Heart left ventricle (tissue), 16 donors: ENCODE measurements at places on chromosomes 5 and 9. TPM values are rescaled to one million over a fixed set of nuclear protein-coding genes. Genes with fewer than 3 reads are reported as not detected.
A peak's percentile ranks its signal among the peaks of the same experiment; 100 is the strongest.

GRCh38 chr5:54186912-54187445 is 123.4 kb downstream of the ARL15 start:
- H3K4me1 ChIP-seq: peaks cover 3% of the 10 kb centered on the region
- H3K36me3 ChIP-seq: no peaks in the 10 kb centered on the region
- no peaks in the 10 kb centered on the region for H3K27me3 ChIP-seq
- DNase-seq: peak; percentile 51
- H3K4me3 ChIP-seq: no peak overlapping the region
- no peak overlapping the region for H3K27ac ChIP-seq

- no peaks in the 10 kb centered on the region for H3K4me1 ChIP-seq
- no peak for DNase-seq
- H3K4me3 ChIP-seq: no peak overlapping the region
- no peak overlapping the region for H3K27ac ChIP-seq
Observed at GRCh38 chr5:127938746-127939145, 144.8 kb upstream of the SLC12A2 start.

- no peak for DNase-seq
- H3K4me1 ChIP-seq: peaks cover 41% of the 10 kb centered on the region
- no peaks in the 10 kb centered on the region for H3K36me3 ChIP-seq
- H3K27ac ChIP-seq: no peak overlapping the region
- no peak overlapping the region for H3K4me3 ChIP-seq
Observed at GRCh38 chr5:72951671-72952468, 4.0 kb upstream of the FCHO2 start.

DNA sequence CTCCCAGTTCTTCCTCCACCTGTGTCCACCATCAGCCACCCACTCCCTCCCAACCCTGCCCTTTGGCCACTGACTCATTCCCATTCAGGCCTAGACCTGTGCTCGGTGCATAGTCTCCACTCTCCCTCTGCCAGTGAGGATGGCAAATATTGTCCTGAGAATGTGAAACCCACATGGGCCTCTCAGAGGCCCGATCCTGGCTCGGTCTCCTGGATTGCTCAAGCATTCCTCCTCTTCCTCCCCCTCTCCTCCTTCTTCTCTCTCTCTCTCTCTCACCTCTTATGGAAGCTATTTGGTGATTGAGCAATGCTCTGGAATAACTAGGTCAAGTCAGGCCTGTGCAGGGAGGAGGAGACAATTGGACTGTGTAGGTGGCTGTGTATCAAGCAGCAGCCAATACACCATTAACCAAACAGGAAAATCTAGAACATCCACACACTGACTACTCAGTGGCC is 99.9 kb downstream of the KLF4 start:
- no peaks in the 10 kb centered on the region for H3K36me3 ChIP-seq
- DNase-seq: peak; percentile 66
- peak overlapping the region; percentile 27 for H3K27ac ChIP-seq
- H3K27me3 ChIP-seq: no peaks in the 10 kb centered on the region
- H3K4me3 ChIP-seq: no peak overlapping the region

GRCh38 chr5:35781181-35781790 is 75.4 kb upstream of the IL7R start:
- H3K27ac ChIP-seq: peak overlapping the region; percentile 22
- no peaks in the 10 kb centered on the region for H3K27me3 ChIP-seq
- no peak overlapping the region for H3K4me3 ChIP-seq
- no peak for DNase-seq
- H3K36me3 ChIP-seq: no peaks in the 10 kb centered on the region

- H3K4me1 ChIP-seq: no peaks in the 10 kb centered on the region
- no peaks in the 10 kb centered on the region for H3K36me3 ChIP-seq
- no peak overlapping the region for H3K4me3 ChIP-seq
Observed at GRCh38 chr5:170217831-170218230, 15.0 kb upstream of the C5orf58 start.

DNA sequence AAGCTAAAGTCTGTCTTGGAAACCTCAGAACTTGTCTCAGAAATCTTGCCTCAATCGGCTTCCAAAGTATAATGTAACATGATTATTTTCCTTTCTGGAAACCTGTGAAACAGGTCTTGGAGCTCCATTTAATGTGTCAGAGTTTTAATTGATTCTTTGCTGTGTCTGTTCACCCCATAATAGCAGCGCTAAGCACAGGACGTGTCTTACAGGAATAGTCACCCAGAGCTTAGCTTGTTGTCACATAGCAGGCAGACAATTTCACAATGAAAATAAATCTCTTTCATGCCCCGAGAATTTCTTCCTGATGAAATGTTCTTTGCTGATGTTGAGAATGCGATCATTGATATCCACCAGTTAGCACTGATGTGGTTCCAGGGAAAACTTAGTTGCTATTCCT is 40.2 kb upstream of the PTPN3 start:
- no peaks in the 10 kb centered on the region for H3K27me3 ChIP-seq
- H3K4me3 ChIP-seq: no peak overlapping the region
- no peaks in the 10 kb centered on the region for H3K4me1 ChIP-seq
- no peaks in the 10 kb centered on the region for H3K36me3 ChIP-seq
- no peak overlapping the region for H3K27ac ChIP-seq

DNA sequence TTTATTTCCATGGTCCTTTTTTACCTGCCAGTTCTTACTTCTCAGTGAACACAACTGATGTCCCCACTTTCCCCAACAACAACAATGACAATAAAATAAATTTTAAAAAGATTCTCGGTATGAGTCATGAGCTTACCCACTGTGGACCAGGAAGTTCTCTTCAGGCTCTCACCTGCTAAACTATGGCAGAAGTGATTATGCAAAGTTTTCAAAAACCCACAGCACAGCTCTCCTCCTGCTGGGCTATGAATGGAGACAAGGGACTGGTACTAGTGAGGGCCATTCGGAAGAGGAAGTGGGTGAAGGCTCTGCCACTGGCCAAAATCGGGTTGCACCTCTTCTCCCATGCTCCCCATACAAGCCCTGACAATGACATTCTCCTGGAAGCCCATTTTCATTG is 429.4 kb downstream of the PIK3R1 start:
- H3K36me3 ChIP-seq: no peaks in the 10 kb centered on the region
- peaks cover 7% of the 10 kb centered on the region for H3K4me1 ChIP-seq
- H3K27ac ChIP-seq: no peak overlapping the region
- no peak overlapping the region for H3K4me3 ChIP-seq
- H3K27me3 ChIP-seq: no peaks in the 10 kb centered on the region

DNA sequence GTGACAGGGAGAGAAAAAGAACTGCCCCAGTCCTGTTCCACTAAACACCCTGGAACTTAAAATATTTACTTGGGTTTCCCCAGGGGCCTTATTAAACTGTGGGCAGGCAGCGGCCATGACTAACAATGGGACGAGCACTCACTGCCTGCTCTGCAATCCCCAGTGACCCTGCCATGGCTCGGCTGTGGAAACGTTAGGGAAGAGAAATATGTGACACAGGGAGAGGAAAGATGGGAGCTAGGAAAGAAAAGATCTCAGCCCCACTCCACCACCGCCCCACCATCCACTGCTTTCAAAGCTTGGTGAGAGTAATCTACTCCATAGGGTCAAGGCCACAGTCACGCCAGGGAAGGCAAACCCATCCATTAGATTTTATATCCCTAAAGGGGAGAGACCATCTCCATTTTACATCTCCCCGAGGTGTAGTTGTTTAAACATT is 117.6 kb downstream of the EFNA5 start:
- no peak overlapping the region for H3K4me3 ChIP-seq
- H3K27me3 ChIP-seq: no peaks in the 10 kb centered on the region
- H3K4me1 ChIP-seq: peaks cover 12% of the 10 kb centered on the region
- H3K27ac ChIP-seq: no peak overlapping the region
- DNase-seq: no peak
- no peaks in the 10 kb centered on the region for H3K36me3 ChIP-seq

DNA sequence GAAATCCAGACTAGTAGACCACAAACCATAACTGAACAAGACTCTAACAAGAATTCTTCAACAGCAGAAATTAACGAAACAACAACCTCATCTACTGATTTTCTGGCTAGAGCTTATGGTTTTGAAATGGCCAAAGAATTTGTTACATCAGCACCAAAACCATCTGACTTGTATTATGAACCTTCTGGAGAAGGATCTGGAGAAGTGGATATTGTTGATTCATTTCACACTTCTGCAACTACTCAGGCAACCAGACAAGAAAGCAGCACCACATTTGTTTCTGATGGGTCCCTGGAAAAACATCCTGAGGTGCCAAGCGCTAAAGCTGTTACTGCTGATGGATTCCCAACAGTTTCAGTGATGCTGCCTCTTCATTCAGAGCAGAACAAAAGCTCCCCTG is 68.6 kb downstream of the VCAN start:
- DNase-seq: no peak
- peaks cover 8% of the 10 kb centered on the region for H3K36me3 ChIP-seq
- no peaks in the 10 kb centered on the region for H3K4me1 ChIP-seq
- H3K4me3 ChIP-seq: no peak overlapping the region
- no peak overlapping the region for H3K27ac ChIP-seq
- H3K27me3 ChIP-seq: no peaks in the 10 kb centered on the region

- no peaks in the 10 kb centered on the region for H3K36me3 ChIP-seq
- no peaks in the 10 kb centered on the region for H3K4me1 ChIP-seq
- H3K27ac ChIP-seq: no peak overlapping the region
- no peak overlapping the region for H3K4me3 ChIP-seq
Observed at GRCh38 chr5:169162407-169162806, 138.5 kb downstream of the SLIT3 start.

- peaks cover 24% of the 10 kb centered on the region for H3K4me1 ChIP-seq
- H3K36me3 ChIP-seq: peaks cover 29% of the 10 kb centered on the region
- no peaks in the 10 kb centered on the region for H3K27me3 ChIP-seq
- peak overlapping the region; percentile 100 for H3K27ac ChIP-seq
Observed at GRCh38 chr5:179819296-179820126, 1.2 kb upstream of the SQSTM1 start.

DNA sequence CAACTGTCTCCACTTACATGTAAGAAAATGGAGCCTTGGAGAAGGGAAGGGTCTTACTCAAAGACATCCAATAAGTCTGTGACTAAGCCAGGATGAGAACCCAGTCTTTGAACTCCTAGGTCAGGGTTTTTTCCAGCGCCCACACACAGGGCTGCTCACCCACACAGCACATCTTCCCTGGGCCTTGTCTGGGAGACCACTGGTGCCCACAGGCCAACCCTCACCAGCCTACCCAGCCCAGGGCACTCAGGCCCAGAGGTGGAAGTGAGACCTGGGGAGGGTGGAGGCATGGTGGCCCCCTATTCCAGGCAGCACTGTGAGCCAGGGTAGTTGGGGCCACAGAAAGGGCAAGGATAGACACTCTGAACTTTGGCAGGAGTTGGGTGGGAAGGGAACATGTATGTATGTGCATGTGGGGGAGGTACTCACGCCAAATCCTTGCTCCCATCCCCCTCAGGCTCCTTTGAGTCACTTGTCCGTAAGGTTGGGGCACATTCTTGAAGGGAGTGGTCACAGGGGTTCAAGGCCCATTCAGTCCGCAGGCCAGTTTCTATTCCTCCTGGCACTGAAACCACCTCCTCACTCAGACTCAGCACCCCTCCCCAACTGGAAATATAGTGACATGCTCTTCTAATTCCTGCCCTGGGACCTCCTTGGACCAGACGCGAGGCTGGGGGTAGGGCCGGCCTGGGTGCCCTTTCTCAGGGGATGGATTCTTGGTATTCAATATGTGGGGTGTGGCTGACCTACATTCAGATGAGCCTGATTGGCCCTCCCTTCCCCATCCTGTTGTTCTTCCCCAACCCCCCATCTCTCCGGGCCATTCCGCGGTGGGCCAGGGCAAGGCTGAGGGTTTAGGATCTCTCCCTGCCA is 2.9 kb upstream of the SLC4A9 start:
- peak overlapping the region; percentile 16 for H3K4me3 ChIP-seq
- H3K27me3 ChIP-seq: no peaks in the 10 kb centered on the region
- no peak for DNase-seq
- peaks cover 8% of the 10 kb centered on the region for H3K4me1 ChIP-seq
- H3K27ac ChIP-seq: no peak overlapping the region
- no peaks in the 10 kb centered on the region for H3K36me3 ChIP-seq

DNA sequence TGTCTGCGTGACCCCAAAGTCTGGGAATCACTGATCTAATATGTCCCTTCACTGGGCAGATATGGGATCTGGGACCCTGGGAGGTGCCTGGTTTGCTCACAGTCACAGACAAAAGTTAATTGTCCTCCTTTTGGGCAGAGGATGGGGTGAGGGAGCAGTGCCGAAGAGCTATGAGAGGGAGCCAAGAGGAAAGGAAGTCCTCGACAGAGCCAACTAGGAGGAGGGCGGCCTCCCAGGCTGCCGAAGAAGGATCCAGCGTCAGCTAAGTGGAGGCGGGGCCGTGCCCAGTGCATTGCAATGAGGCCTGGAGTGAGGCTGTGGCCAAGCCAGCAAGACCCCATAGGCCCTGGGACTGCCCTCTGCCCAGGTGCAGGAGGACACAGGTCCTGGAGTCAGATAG is 11.4 kb downstream of the AIF1L start:
- DNase-seq: no peak
- H3K4me1 ChIP-seq: peaks cover 43% of the 10 kb centered on the region
- no peaks in the 10 kb centered on the region for H3K27me3 ChIP-seq
- H3K27ac ChIP-seq: peak overlapping the region; percentile 79
- H3K4me3 ChIP-seq: no peak overlapping the region

GRCh38 chr5:56517011-56517416 is 283.9 kb upstream of the ANKRD55 start:
- H3K27me3 ChIP-seq: no peaks in the 10 kb centered on the region
- peaks cover 43% of the 10 kb centered on the region for H3K4me1 ChIP-seq
- DNase-seq: peak; percentile 35
- H3K4me3 ChIP-seq: no peak overlapping the region

DNA sequence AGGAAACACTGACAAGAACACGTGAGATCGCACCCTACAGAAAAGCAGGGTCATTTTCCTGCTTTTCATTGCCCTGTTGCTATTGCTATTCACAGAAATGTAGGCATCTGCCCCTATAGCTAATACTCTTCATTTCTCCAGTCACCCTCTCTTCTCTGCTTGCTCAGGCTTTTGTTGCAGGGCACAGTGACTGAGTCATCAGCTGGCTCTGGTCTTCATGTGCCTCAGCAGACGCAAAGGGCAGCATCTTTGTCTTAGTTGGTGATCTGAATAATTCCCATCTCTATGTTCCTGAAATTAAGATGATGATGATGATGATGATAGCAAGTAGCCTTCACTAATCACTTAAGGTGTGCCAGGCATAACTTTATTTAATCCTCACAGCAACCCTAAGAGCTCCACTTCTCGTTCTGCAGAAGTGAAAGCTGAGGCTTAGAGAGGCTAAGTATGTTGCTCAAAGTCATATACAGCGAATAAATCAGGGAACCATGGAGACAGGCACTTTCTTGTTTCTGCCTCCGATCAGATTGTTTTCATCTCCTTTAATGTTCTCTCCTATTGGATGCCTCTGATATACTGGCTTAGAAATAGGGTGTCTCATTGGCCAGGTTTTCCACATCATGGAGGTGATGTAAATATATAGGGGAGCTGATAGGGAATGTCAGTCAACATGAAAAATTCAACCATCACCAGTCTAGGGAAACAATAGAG is 133.0 kb upstream of the STK32A start:
- H3K4me3 ChIP-seq: no peak overlapping the region
- DNase-seq: no peak
- H3K27me3 ChIP-seq: no peaks in the 10 kb centered on the region
- no peaks in the 10 kb centered on the region for H3K36me3 ChIP-seq
- H3K4me1 ChIP-seq: peaks cover 3% of the 10 kb centered on the region

GRCh38 chr5:142644640-142645361 is 41.1 kb downstream of the FGF1 start:
- peaks cover 27% of the 10 kb centered on the region for H3K4me1 ChIP-seq
- H3K27me3 ChIP-seq: no peaks in the 10 kb centered on the region
- no peak overlapping the region for H3K4me3 ChIP-seq
- no peak for DNase-seq
- peak overlapping the region; percentile 44 for H3K27ac ChIP-seq

MYOT gene
- total RNA-seq: 11.8 TPM

ASB6 gene
- total RNA-seq: 7.9 TPM

GLE1 gene
- total RNA-seq: 23.5 TPM

CORO2A gene
- 0.22 TPM for total RNA-seq

CTXN3 gene
- not detected for total RNA-seq

DMGDH gene
- 3.2 TPM for total RNA-seq

SCGB3A2 gene
- not detected for total RNA-seq

CDX1 gene
- total RNA-seq: not detected

PAX5 gene
- total RNA-seq: not detected

UNC13B gene
- total RNA-seq: 21.6 TPM

EXOSC2 gene
- 15.9 TPM for total RNA-seq

CREBRF gene
- 32.3 TPM for total RNA-seq
